ENCODE measurements at places on chromosomes 5 and 9.

- DNase-seq, result no peak
Observed at GRCh38 chr9:129258823-129259301, 80.8 kb upstream of the IER5L start.

DNA sequence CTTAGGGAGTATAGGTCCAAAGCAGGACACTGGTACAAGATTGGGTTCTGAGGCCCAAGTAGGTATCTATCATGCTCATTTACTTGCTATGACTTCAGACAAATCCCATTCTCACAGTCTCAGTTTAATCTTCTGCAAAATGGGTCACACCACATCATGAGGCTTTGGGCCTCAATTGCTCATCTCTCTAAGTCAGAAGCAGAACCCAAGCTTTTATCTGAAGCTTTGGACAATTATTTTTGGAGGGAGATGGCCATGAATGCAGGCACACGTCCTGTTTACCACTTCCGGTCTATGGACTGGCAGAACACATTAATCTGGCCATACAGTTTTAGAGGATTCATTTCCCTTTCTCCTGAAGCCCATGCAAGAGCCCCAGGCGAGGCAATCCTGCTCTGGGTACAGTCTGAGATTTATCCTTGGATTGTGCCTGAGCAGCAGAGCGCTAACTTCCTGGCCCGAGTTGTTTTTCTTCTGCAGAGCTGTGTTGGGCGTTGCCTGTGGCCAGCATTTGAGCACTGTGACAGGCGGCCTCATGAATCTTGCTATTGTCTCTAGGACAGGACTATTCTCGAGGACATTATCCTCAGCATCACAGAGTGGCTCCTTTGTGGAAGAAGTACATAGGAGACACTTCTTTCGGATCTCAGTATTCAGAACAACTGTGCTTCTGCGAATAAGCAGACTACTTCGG, 16.1 kb downstream of the SLC22A4 start:
- DNase-seq, result no peak

- no peak for DNase-seq
Observed at GRCh38 chr5:72558046-72558336, 50.8 kb upstream of the ZNF366 start.

- no peak for DNase-seq
Observed at GRCh38 chr5:141965071-141965470, 3.8 kb upstream of the RNF14 start.

DNA sequence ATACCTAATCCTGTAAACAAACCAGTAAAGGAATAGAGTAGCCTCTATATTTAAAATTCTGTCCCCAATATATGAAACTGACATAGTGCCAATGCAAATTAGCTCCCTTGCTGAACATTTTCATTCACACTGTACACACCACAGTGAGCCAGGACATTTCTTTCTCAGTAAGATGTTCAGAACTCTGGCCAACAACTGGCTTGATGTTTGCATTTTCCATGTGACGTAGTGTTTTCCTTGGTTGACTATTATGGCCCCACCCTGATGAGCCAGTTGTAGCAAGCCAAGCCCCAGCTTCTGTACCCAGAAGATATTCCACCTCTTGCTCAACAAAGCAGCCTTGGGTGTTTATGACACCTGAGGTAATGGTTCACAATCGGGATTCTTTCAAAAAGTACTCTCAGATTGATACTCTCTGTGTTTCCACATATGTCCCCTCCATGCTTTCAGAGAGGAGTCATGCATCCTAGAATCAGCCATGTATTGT, 17.7 kb upstream of the ANXA1 start:
- DNase-seq, result no peak

DNA sequence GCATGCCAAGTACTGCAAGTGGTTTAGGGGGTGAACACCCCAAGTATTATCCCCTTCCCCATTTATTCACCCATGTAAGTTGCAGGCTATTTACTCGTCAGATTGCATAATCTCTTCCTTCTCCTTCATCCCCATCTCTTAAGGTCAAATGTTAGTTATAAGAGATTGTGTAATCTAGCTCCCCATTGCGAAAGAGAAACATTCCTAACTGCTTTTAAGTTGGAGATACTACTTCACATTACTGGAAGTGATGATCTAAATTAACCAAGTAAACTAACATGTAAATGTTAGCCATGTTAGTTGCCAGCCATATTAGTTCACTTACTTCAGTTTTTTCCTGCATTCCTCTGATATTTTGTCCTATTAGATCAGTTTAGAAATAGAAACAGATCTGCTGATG, 262.3 kb downstream of the TAF11L14 start:
- no peak for DNase-seq

- DNase-seq, result peak; percentile 36
Observed at GRCh38 chr9:126869368-126869767, 8.9 kb downstream of the ZBTB34 start.

GRCh38 chr9:80797831-80798688, 891.3 kb downstream of the TLE1 start:
- peak; percentile 47 for DNase-seq

GRCh38 chr9:113941526-113941925, 65.4 kb downstream of the ZNF618 start:
- DNase-seq, result no peak

DNA sequence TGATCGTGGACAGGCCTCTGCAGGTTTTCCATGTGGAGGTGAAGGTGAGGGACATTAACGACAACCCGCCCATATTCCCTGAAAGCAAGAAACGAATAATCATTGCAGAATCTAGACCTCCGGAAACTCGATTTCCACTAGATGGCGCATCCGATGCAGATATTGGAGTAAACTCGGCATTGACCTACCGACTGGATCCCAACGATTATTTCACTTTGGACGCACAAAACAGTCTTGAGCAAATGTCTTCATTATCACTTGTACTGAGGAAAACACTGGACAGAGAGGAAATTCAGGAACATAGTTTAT, 621 bp downstream of the PCDHA13 start:
- DNase-seq, result no peak

GRCh38 chr5:168432903-168433302, 53.4 kb upstream of the RARS1 start:
- DNase-seq, result no peak

DNA sequence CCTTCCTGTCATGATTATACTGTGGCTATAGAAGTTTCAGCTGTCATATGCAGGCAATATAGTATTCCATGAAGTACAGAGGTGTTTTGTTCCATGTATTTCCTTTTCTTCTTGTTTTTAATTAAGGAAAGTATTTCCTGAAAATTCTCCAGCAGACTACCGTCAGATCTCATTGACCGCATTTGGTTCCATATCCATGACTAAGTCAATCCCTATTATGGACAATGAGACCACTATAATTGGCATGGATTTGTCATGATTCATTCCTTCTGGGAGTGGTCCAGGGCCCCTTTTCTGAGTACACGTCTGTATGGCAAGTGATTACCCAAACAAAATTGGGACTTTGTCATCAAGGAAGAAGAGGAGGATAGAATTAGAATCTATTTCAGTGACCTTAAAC, 283.2 kb upstream of the CLINT1 start:
- DNase-seq, result peak; percentile 66

DNA sequence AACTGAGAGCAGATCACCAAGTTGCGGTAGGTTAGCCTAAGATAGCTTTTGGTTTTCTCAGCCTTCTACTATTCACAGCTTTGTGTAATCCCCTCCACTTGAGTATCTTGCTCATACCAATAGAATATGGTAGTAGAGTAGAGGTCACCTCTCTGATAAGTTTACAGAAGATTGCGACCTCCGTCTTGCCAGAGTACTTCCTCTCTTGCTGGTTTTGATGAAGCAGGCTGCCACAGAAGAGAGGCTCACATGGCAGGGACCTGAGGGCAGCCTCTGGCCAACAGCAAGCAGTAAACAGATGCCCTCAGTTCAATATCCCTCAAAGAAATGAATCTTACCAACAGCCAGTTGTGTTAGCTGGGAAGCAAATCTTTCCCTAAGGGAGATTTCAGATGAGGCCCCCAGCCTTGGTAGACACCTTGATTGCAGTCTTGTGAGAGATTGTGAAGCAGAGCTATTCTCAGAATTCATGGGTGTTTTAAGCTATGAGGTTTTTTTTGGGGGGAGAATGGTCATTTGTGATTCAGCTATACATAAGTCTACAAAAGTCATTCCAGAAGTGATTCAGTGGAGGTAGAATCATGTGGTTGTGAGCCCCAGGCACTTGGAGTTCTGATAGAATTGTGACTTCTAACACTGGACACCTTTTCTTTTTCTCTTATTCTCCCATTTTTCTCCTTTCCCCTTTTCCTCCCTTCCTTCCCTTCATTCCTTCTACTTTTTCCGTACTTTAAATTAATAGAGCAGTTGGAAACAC, 22.7 kb upstream of the CDKN2B start:
- no peak for DNase-seq

DNA sequence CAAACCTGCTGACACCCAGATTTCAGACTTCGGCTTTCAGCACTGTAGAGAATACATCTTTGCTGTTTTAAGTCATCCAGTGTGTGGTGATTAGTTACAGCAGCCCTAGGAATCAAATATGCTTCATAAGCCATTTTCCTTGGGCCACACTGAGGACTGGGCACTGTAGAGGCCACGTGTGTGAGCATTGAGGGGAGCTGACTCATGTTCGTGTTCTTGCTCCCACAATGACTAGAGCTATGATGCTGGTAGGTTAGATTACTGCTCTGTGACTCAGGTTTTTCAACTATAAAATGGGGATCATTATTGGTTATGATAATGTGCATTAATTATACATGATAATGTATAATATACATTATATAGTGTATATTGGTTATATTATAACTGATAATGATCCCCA, 96.5 kb upstream of the PALM2AKAP2 start:
- peak; percentile 29 for DNase-seq

DNA sequence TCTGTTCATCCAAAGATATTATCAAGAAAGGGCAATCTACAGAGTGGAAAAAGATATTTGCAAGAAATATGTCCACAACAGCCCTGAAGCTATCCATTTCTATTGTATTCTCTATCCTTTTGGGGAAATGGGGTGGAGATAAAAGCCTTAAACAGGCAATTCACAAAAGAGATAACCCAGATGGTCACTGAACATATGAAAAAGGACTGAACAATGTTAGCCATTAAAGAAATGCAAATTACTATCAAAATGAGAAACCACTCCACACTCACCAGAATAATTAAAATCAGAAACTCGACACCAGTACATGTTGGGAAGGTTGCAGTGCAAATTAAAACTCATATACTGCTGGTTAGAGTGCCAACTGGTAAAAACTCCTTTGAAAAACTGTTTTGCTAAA, 955.2 kb upstream of the DMAC1 start:
- DNase-seq, result no peak

DNA sequence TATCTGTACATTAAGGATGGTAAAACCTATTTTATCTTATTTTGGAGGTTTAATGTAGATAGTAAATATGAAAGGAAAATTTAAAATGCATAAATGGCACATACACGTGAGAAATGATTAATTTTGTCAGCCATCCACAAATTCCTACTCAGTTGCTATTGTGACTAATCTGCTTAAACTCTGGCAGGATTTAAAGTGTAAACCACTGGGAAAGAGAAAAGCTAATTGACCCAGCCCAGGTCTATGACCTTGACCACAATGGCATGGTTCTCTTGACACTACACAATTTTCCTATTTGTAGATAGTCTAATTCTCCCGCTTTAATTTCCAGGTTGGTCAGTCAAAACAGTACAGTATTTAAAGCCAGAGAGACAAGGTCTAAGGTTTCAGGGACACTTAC, 459.0 kb upstream of the KLF4 start:
- peak; percentile 18 for DNase-seq

- DNase-seq, result no peak
Observed at GRCh38 chr5:15252331-15252730, 247.6 kb upstream of the FBXL7 start.

GRCh38 chr5:66238435-66238834, 94.3 kb downstream of the SREK1 start:
- no peak for DNase-seq

- DNase-seq, result no peak
Observed at GRCh38 chr5:264338-264737, 7.1 kb upstream of the PDCD6 start.

DNA sequence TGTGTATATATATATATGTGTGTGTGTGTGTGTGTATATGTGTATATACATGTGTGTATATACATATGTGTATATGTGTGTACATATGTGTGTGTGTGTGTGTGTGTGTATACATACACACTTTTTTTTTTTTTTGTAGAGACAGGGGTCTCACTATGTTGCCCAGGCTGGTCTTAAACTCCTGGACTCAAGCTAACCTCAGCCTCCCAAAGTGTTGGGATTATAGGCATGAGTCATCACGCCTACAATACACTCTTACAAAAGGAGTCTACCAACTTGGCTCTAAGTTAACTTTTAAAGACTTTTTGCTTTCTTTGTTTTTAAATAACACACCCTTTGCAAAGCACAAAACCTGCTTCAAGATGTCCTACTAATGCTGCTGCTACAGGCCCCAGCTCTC, 2.1 kb downstream of the C9orf78 start:
- no peak for DNase-seq

DNA sequence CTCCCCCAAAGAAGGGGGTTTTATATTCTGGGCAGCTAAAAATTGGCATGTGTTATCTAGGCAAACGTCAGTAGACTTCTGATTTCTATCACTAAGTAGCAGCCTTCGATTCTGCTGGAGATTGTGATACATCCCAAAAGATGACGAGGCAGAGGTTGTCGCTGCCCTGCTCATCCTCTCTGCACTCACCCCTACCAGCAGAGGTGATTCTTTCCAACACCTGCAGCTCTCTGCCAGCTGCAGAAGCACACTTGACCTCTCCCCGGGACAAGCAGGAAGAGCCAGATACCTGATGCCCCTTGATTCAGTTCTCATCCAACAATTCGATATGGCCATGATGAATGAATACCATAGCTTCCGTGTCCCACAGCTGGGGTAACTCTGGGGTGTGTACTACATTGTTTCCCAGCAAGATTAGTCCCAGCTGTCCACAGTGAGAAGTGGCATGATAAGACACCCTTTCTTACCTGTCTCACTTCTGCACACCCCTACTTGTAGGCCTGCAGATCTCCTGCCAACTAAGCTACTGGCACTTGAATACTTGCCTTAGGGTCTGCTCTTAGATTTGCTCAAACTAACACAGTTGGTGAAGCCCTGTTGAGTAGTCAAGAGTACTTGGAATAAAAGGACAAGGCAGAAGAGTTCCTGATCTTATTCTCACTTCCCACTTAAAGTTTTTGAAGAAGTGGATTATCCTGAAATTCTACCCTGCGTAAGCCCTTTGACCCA, 37.6 kb upstream of the SMAD5 start:
- DNase-seq, result no peak

GRCh38 chr5:69184621-69185020, 4.8 kb upstream of the CENPH start:
- DNase-seq, result no peak

DNA sequence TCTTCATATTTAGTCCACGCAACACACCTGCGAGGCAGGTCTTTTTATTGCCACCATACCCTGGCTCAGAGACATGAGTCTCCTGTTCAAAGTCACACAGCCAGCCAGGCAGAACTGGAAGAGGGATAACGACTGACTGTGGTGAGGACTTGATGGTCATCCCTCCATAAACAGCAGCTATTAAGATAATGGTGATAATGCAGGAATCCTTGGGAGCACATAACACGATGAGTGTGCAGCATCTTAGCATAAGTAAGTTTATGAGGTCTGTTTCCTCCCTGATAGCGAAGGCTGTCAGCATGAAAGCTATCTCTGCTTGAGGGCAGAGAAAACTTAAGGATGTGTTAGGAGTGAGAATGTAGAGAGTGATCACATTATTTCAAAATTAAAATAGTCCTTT, 30.9 kb downstream of the KCTD16 start:
- no peak for DNase-seq
